GM12878 (cell line): ENCODE measurements at places on chromosomes 5 and 9.

GRCh38 chr9:28264368-28264767 lies 691.1 kb upstream of the C9orf72 start:
- DNase-seq: no peak

- no peak for DNase-seq
Measured at GRCh38 chr9:130963337-130963908, 24.4 kb upstream of the FIBCD1 start.

DNA sequence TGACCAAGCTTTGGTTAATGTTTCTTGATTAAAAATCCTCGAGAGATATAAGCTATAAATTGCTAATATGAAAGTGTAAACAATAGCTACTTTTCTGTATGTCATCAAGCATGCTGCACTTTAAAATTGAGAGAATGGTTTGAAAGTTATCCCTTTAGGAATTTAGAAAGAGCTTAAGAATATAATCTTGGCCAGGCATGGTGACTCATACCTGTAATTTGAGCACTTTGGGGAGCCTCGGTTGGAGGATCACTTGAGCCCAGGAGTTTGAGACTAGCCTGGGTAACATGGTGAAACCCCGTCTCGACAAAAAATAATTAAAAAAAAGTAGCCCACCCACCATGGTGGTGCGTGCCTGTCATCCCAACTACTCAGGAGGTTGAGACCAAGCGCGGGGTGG lies 12.2 kb upstream of the MROH2B start:
- no peak for DNase-seq

- DNase-seq: no peak
Measured at GRCh38 chr5:93721071-93721470, 20.3 kb downstream of the POU5F2 start.

- DNase-seq: no peak
Measured at GRCh38 chr5:69138766-69139165, 28.2 kb upstream of the CCNB1 start.

GRCh38 chr5:146513462-146513861 lies 2.5 kb downstream of the GPR151 start:
- no peak for DNase-seq

DNA sequence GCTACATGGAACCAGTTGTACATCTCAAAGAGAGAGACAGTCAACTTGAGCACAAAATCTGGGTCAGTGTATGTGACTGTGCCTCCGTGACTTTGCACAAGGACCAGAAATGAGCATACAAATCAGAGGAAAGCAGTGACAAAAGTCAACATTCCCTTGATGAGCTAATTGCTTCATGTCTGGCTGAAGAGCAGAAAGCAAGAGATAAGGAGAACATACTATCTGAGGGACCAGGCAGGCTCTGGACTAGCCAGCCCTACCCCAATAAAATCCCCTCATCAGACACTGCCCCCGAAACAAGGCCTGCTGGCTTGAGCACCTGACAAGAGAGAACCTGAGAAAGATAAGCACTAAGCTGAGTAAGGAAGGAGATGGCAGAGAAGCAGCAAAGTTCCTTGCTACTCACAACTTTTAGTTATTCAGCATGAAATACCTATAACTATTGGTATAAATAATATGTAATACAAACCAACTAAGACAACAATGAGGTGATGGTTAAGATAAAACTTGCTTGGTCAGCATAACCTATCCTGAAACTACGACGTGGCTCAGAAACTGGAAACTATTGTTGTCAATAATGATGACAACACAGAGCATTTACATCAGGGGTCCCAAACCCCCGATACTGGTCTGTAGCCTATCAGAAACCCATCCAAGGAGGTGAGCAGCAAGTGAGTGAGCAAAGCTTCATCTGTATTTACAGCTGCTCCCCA lies 9.5 kb downstream of the SIL1 start:
- DNase-seq: no peak
